Stimulated activated CD4-positive, alpha-beta T cell treated with anti-CD3 and anti-CD28 coated beads, Interleukin-4, amount 100 ng/mL, for 1 hour (primary cell): ENCODE measurements at places on chromosomes 7 and 10.

GRCh38 chr10:78620985-78621799 lies 447.6 kb upstream of the ZMIZ1 start:
- no peak for DNase-seq

GRCh38 chr7:35416568-35416967 lies 162.7 kb upstream of the TBX20 start:
- no peak for DNase-seq

- no peak for DNase-seq
These were observed 32.7 kb upstream of the MACC1 start for GRCh38 chr7:20249920-20250319.

DNA sequence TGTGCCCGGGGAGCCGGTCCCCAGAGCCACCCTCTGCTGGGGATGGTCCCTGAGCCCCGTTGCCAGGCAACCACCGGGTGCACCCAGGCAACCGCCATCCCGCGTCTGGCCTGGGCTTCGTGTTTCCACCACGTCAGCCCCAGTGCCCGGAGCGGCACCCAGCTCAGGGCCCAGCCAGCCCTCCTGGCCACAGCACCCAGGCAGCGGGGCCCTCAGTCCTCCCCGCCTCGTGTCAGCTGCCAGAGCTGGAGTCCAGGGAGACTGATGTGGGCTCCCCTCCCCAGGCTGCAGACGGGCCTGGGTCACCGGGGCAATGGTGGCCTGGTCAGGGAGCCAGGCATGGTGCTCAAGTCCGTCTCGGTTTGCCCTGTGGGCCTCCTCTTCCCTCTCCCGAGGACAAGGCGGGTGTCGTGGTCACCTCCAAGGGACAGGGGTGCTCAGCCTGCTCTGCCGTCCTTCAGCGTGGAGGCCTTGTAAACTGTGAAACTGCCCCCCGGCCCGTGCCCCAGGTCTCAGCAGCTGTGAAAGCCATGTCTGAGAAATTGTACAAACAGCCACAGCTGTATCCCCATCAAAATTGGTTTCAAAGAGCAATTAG lies 72.5 kb downstream of the MICALL2 start:
- DNase-seq, result no peak

DNA sequence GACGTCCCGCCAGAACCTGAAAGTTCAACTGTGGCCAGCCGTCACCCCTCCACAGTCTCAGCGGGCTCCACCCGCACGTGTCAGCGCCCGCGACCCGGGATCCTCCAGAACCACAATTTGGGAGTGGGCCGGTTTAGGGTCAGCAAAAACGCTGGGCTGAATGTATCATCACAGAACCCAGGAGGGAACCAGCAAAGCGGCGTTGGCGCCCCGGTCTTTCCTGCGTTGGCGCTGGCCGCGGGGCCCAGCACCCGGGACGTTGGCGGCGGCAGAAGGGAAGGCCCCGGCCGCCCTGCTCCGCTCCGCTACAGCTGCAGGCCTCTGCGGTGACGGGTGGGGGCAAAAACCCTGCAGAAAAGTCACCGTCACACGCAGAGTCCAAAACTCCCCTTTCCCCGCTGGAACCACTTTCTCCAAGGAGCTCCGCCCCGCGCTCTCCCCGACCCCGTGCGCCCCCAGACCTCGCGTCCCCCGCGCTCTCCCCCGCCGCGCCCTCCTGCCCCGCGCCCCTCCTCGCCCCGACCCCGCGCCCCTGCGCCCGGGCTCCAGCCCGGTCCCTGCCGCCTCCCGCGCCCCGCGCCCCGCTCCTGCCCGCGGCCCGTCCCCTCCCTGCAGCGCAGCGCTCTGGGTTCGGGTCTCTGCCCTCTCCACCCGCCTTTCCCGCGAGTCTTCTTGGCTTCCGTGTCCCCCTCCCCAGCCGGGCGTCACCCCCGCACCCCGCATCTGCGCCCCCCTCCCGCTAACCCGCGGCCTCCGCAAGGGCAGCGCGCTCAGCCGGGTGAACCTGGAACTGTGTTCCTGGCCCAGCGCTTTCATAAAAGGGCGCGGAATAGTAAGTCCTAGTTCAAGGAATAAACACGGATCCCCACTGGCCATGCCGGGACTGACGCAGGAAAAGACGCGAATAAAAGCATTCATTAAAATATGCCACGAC lies 24.0 kb upstream of the RNF32 start:
- DNase-seq, result no peak

DNA sequence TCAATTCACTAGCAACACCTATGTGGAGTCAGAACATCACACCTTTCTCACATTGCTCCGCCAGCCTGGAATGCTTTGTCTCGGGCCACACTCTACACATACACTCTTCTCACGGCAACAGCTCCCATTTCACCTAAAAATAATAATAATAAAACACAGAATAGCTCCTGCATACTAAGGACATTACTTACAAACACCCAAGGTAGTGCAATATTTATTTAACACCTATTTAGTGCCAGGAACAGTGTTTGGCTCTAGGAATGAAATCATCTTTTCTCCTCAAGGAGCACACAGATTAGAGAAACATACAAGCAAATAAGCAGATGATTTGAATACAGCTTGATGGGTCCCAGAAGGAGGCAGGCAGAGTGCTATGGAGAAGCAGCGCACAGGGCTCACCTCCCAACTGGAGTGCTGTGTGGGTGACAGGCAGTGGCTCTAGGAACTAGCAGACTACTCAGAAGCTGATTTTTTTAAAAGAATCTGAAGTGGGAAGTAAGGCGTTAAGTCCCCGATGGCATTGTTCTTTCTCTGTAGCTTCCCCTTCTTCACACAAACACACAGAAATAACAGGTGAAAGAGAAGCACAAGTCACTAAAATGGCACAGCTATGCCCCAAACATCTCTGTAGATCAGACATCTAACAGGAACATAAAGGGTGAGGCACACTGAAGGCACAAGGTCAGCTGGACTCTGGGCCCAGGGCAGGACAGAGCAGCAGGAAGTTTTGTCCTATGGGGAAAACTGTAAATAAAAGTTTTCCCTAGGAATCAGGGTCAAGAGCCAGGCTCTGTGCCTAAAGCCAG lies 16.7 kb downstream of the USP6NL start:
- DNase-seq, result no peak

GRCh38 chr7:44310221-44310848 lies 15.1 kb downstream of the CAMK2B start:
- DNase-seq, result no peak

- DNase-seq, result no peak
These were observed 873 bp downstream of the PRKAR2B start for GRCh38 chr7:107045195-107045960.

DNA sequence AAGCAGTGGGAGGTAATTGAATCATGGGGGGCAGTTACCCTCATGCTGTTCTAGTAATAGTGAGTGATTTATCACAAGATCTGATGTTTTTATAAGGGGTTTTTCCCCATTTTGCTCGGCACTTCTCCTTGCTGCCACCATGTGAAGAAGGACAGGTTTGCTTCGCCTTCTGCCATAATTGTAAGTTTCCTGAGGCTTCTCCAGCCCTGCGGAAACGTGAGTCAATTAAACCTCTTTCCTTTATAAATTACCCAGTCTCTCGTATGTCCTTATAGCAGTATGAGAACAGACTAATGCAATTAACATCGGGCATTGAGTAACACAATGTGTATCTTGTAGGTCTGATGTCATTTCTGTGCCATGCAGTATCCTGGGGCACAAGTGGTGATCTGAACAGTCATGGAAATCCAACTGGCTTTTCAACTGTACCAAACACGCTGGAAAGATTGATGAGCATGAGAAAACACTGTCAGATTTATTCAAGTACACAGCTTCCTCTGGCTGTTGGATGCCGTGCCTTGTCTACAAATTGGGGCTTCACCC lies 208.6 kb upstream of the KIAA1217 start:
- DNase-seq, result no peak
